LNCaP clone FGC (cell line): ENCODE measurements at places on chromosomes 3 and 15.

DNA sequence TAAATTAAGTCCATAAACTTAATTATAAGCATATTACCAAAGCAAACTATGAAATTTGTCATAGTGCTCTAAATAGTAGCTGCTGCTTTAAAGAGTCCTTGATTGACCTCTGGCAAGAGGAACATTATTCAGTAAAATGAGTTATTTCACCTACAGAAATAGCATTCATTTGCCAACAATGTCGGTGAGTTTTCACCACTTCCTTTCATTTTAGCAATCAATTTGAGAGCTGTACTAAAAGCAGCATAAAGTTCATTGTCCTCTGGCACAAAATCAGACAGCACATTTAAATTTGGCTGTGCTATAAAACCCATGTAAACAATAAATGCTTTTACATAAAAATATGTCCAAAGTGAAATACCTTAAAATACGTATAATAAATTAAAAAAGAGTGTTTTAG is 1515.7 kb downstream of the SI start:
- DNase-seq = no peak

DNA sequence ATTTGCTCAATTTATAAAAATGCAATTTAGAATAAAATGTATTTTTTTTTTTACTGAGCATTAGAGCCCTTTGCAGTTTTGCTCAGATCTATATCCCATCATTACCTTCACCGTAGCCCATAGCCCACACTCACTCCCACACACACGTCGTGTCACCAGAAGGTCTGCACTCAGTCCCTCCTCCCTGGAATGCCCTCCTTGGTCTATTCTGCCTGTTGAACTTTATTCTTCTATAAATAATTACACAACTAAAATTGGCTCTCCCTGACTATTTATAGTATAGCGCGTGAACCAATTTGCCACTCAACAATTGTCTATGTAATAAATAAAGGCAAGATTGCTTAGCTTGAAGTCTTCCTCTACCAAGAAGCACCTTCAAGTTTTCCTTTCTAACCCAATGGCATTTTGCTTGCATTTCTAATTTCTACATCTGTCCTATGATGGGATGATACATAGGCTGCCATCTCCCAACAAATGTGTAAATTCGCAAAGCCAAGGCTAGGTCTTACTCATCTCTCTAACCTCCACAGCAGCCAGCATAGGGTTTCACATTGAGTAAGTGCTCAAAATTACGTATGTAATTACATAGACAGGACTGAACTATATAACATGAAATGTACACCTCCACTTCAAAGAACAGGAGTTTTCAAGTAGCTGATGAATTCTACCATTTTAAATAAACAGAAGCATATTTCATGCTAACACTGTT is 172.0 kb upstream of the HES1 start:
- DNase-seq = no peak

GRCh38 chr3:11206316-11206715 is 52.0 kb downstream of the HRH1 start:
- DNase-seq = no peak

DNA sequence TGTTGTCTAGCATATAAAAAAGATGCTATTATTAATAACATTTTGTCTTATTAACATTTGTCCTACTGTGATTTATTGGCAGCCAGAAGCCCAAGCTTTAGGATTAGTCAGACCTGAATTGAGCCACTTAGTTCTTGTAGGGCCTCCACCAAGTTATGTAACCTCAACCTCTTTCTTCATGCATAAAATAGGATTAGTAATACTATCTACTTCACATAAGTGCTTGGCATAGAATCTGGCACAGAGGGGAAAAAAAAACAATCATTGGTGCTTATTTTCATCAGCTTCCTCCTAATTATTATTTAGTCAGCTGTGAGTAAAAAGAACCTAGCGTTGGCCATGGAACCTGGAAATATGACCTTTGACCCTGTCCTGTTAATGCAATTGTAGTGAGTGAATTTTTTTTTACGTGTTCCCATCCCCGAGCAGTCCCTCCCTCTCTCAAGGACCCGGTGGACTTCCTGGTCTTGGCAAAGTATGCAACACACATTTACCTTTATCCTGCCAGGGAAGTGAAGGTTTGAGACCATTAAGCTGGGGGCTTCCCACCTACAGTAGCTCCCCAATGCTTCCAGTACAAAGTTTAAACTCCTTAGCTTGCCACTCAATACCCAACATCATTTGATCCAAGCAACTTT is 136.8 kb downstream of the FHIT start:
- DNase-seq = no peak

GRCh38 chr3:133258358-133258757 is 141.5 kb upstream of the BFSP2 start:
- DNase-seq = no peak

- DNase-seq = no peak
Observed at GRCh38 chr15:66096688-66097058, 156.9 kb downstream of the MEGF11 start.

DNA sequence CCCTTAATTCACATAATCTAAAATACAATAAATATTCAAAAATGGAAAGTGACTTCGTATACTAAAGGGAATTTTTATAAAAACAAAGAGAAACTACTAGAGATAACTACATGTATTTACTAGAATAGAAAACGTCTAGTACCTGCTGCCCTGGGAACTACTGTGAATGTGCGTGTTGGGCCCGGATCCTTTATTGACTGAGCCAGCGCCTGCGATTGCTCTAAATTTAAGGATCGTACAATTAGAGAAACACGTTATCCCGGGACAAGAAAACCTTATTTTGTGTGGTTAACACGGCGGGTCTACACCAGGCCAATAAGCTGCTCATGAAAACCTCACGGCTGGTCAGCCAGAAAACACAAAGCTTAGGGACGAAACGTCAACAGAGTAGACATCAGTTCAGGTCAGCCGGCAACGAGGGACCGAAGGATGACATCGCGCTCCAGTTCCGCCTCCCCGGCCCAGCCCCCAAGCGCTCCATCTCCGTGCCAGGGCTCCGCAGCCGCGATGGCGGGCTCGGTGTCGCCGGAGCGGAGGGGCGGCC is 555 bp downstream of the TM2D3 start:
- no peak for DNase-seq

- DNase-seq = no peak
Observed at GRCh38 chr15:40593165-40593564, 884 bp upstream of the KNL1 start.

GRCh38 chr3:190169243-190169642 is 48.5 kb upstream of the P3H2 start:
- no peak for DNase-seq

GRCh38 chr3:177928172-177928873 is 607.9 kb upstream of the KCNMB2 start:
- DNase-seq = no peak

- DNase-seq = no peak
Observed at GRCh38 chr3:183114384-183115178, 15.3 kb upstream of the MCCC1 start.

- no peak for DNase-seq
Observed at GRCh38 chr3:100209948-100210771, 50.6 kb upstream of the TBC1D23 start.

GRCh38 chr3:57041674-57042073 is 18.8 kb upstream of the SPATA12 start:
- DNase-seq = peak; percentile 37

- DNase-seq = no peak
Observed at GRCh38 chr3:184579513-184579912, 17.9 kb downstream of the EPHB3 start.

GRCh38 chr15:68507447-68507846 is 71.3 kb upstream of the CORO2B start:
- DNase-seq = no peak

DNA sequence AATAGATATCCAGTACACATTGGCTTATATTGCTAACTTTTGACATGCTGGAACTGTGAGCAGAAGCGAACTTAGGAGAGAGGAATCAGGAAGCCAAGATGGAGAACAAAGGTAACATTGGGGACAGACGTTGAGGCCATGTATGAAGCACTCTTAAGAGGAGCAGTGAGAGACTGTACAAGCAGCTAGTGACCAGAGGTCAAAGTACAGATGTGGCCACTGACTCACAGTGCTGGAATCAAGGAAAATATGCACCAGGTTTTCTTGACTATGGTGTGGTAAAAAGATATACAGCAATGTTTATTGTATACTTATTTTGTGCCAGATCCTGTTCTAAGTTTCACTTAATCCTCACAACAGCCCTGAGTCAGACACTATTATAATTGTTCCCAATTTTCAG is 2.0 kb upstream of the IL20RB start:
- DNase-seq = no peak

DNA sequence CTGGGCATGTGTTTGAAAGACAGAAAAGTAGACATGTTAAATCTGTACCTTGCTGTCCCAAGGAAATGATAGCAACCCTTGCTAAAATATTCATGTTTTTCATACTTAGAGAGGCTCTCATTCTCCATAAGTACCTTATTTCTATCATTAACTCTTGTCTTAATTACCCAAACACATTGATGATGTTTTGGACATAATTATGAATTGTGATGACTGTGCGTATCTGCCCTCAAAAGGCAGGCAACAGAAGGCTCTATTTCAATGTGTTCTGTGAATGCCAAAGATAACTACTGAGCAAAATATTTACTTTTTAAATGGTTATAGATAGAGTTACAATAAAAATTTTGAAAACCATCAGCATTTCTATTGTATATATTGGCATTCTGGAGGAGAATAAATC is 1263.8 kb downstream of the ZPLD1 start:
- no peak for DNase-seq

DNA sequence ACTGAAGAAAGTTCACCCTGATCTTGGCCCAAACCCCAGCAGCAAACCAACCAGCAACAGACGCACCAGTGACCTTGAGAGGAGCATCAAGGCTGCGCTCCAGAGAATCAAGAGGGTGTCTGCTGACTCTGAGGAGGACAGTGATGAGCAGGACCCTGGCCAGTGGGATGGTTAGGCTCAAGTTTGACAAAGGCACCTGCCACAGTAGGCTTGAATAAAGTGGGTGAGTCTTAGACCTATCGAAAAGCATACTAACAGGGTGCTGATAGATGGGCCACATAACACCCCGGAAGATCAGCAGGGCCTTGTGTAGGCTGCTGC is 23.9 kb downstream of the WHAMM start:
- no peak for DNase-seq
